Stimulated activated CD4-positive, alpha-beta T cell treated with anti-CD3 and anti-CD28 coated beads, Interleukin-1b, Interleukin-23, amount 100 ng/mL, for 1 hour (primary cell): ENCODE measurements at places on chromosomes 1 and 21.
A peak's percentile ranks its signal among the peaks of the same experiment; 100 is the strongest.

GRCh38 chr1:85330711-85331290 is 54.4 kb upstream of the BCL10 start:
- no peak for DNase-seq

- DNase-seq = peak; percentile 17
These were observed 99.4 kb downstream of the KCNJ15 start for GRCh38 chr21:38355992-38356781.

GRCh38 chr21:38376235-38376634 is 119.4 kb downstream of the KCNJ15 start:
- DNase-seq = no peak

DNA sequence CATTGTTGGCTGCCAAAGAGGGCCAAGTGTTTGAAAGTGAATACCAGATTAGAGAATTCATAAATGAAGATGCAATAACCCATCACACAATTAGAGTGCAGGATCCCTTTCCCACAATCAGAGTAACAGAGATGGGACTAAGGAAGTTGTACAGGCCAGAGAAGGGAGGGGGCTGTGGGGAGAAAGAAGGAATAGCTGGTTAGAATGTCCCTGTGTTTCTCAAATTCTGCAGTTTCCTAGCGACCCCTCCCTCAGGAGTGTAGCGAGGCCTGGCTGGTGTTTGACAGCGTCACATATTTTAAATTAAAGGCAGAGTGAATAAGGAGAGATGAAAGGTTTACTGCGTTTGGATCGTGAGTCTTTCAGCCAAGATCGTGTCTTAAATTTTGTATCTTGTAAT is 58.1 kb downstream of the GALNT2 start:
- DNase-seq = no peak

GRCh38 chr1:9247894-9248293 is 13.3 kb downstream of the H6PD start:
- DNase-seq = no peak

DNA sequence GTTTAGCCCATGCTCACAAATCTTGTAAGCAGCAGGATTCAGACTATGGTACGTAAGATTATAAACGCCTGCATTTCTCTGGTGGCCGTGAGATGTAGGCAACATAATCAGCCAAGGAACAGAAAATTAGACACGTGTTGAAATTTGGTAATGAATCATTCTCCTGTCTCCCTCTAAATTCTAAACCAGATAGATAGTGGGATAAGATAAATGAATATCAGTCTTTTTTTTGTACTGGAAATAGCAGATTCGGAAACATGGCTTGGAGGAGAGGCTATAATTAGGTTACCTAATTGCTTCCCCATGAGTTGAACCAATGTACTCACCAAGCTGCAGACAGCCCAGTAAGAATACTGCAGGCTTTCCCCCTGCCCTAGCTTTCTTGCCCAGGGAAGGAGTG is 172.3 kb downstream of the TGFB2 start:
- DNase-seq = no peak

DNA sequence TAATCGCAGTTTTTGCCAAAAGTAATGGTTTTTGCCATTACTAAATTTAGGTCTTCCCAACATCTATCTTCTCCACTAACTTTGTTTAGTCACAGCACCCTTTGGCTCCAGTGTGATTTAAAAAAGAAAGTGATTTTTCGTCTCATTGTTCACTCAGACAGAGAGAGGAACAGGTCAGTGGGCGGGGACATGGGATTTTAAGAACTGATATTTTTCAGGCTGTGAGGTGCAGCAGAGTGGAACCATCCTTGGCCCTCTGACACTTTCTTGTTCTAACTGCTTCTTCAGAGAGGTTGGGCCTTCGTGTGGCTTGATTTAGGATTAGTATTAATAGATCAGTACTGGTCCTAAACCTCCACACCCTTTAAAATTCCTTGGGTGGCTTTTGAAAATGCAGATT is 38.8 kb downstream of the CASQ2 start:
- no peak for DNase-seq
